ENCODE measurements at places on chromosomes 11 and 22.

DNA sequence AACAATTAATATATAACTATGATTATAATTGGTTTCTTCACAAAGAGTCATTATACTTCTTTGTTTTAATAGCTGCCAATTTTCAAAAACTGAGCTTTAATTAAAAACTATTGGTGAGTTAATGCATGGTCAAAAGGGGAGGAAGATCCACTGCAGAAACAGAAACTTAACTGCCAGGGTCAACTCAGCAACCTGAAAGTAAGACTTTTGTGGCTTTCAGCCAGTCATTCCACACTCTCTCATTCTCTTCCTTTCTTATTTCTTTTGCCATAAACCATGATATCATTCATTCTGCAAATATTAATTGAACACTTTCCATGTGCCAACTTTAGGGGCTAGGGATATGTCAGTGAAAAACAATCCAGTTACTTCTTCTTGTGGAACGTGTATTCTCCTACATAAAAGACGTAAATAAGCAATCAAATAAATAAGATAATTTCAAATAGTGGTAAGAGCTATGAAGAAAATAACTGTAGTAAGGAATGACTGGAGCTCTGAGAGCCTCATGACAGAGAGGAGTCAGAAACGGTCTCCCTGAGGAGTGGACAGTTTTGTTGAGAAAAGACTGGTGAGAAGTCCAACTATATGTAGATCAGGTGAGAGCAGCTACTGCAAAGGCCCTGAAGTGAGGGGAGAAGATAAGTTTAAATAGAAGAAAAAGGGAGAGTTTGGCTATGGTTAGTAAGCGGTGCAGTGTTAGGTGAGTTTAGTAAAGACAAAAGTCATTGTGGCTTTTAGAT, 130.5 kb downstream of the GRIA4 start:
- no peak for DNase-seq

DNA sequence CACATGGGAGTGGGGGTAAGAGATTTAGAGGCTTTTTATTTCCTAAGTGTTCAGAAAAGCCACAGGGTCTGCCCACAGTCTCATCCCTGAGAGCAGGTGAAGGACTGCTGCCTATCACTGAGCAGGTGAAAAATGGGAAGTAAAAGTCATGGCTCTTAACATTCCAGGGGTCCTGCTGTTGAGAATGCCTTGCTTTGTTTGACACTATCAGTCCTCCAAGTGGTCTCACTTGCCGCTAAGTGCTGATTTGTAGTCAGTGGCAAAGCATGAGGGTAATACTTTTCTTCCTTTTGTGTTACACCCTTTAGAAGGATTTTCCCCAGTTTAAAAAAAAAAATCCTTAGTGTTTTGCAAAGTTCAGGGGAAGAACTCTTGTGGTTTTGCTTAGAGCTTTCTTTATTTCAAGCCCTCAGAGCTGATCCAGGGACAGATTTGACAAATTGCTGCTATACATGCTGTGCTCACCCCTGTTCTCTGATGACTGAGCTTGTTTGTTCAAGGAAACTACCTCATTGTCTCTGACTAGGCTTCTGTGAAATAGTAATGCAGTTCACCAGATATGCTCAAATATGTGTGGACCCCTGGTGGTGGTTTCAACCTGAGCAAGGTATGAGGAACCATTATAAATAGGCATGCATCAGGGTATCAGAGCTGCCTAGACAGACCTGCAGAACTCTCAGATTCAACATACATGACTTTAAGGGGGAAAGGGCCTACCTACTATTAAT, 141.0 kb downstream of the ARHGAP42 start:
- DNase-seq = no peak

- no peak for DNase-seq
Measured at GRCh38 chr11:89203814-89204213, 26.1 kb downstream of the TYR start.

DNA sequence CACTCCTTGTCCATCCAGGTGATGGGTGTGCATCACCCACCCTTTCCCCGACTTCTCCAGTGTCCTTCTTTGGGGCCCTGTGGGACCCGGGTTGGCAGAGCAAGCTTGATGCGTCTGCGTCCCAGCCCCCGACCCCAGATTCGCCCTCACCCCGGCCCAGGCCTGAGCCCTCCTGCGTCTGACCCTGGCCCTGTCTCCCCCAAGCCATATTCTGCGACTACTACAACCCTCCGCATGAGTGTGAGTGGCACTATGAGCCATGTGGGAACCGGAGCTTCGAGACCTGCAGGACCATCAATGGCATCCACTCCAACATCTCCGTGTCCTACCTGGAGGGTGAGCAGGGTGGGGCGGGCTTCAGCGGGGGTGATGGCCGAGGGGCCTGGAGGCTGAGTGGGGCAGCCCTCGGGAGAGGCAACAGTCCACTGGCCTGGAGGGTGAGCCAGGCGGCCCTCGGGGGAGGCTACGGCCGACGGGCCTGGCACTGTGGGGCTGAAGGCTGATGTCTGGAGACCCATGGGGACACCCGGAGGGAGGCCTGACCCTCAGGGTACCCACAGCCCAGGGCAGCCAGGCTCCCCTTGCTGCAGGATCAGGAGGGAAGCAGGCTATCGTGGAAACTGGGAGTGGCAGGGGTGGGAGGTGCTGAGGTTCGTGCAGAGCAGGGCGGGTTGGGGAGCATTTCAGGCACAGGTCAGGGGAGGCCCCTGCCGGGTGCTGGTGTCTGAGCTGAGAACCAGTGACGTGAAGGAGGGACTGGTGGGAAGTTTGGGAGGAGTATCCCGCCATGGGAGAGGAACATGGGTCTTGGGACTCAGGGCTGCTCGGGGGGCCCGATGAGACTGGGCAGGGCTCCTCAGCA, 15.3 kb downstream of the MUC2 start:
- no peak for DNase-seq

DNA sequence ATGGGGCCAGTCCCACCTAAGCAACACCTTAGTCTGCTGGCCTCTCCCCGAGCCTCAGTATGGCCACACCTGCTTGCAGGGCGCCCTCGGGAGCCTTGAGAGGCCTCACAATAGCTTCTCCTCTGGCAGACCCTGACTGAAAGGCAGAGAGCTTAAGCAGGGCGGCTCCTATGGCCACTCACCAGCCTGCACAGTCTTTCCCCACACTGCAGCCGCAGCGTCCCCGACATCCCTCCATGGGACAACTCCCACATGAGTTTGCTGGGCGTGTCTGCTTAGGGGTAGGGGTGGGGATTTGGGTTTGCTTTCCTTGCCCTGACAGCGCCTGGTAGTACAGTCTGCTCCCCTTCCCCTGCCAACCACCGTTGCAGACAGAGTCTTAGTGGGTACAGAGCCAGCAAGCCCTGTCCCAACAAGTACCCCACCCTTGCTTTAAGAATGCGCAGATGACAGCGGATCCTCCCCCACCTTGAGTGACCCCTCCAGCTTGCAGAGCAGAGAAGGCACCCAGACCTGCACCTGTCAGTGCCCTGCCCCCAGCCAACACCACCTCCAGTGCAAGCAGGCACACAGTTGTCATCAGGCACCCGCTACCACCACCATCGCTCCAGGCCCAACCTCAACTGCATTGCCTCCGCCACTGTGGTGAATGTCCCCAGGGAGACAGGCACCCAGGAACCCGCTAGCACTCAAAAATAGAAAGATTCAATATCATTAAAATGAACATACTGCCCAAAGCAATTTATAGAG, 413.8 kb upstream of the ARHGAP42 start:
- DNase-seq = no peak

- no peak for DNase-seq
Measured at GRCh38 chr11:13761250-13761649, 92.8 kb downstream of the FAR1 start.

DNA sequence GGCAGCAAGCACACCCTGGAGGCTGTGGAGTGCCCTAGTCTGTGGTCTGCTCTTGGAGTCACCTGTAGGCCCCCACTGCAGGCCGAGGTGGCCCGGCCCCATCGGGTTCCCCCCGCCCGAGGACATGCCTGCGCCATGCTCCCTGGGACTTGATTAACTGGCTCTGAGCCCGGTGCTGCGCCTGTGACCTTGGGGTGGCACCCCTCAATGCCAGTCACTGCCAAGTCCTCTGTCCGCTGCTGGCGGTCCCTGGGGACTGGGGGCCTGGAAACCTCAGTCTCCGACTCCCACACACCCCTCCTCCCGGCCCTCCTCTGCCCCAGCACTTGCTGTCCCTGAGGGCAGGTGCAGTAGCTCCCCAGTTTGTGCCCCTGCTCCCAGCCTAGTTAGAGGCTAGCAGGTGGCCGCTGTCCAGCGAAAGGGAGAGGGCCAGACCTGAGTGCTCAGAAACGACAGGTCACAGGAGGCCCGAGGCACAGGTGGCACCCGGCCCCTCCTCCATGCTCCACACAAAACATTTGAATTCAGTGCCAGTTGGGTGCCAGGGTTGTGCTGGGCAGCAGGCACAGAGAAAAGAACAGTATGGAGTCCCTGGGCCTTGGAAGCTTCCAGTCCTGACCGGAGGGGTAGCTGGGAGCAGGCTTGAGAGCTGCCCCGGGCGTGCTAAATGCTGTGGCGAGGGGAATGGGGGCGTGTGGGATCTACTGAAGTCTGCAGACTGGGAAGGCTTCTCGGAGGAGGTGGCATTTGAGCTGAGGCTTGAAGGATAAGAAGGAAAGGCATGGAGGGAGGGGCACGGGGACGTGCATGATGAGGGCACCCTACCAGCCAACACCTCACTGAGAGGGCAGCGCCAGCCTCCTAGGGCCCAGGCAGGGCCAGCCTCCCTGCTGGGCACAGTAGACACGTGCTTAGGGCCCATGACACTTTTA, 16.4 kb upstream of the FLRT1 start:
- no peak for DNase-seq

- no peak for DNase-seq
Measured at GRCh38 chr11:35166369-35167360, 27.7 kb downstream of the CD44 start.

DNA sequence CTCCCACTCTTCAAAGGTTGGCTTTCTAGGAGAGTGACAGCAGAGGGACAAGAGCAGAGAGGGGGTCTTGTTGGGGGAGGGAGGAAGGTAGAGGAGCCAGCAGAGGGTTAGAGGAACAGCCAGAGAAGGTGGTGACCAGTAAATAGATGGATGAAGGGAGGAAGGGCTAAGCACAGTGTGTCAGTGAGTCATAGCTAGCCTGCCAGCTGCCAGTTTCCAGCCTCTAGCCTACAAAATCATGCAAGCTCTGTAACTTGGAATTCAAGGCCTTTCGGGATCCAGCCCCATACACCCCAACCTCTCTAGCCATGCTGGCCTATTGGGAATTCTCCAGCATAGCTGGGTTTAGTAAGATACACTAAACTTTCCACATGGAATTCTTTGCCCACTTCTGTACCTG, 147.4 kb upstream of the TEAD1 start:
- no peak for DNase-seq

DNA sequence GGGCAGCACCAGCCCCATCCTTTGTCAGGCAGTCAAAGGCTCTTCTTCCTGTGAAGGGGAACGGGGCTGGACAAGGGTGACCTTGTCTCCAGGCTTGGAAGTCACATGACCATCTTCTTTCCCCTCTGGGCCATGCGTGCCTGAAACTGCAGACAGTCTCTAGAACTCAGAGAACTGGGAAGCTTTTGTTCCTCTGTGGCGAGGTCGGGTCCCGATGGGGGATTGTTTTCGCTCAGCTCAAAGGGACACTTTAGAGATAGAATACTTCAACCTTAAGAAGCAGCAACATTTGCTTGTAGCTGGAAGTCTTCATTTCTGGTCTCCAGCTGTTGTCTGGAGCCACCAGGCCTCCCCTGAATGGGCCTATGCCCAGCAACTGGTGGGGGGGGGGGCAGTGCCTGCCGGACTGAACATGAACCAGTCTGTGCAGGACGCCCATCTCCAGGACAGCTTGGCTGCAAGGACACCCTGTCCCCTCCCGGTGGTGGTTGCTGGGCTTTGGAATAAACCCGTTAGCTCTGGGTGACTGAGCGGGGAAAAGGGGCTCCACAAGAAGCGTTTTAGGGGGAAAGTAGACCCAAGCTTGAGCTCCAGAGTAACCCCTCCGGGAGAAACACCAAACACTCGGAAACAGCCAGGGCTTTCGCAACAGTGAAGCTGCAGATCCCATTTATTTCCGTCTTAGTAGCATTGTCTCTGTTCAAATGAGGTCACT, 55.7 kb upstream of the EMID1 start:
- DNase-seq = peak; percentile 59

GRCh38 chr11:29312812-29313211, 704.0 kb downstream of the KCNA4 start:
- no peak for DNase-seq

DNA sequence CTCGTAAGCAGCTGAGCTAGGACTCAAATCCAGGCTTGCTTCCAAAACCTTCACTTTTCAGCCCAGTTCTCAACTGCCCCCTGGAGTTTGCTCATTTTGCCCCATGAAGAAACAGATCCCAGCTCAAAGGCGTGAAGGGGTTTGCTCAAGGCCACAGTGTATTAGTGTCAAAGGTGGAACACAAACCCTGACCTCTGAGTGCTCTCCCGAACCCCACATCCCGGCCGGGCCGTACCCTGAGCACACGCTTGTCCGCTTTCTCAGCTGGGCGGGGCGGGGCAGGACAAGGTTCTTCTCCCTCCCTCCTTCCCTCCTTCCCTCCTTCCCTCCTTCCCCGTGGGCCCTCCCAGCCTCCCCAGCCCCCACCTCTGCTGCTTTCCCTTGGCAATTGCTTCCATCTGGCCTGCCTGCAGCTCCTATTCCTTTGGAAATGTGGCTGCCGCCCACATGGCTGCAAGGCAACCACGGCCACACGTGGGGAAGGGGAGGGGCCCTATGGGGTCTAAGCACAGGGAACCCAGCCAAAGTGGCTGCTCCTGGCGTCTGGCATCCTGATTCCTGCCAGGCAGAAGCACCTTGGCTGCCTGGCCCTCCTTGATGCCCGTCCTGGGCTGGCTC, 4.1 kb downstream of the ST3GAL4 start:
- DNase-seq = no peak

DNA sequence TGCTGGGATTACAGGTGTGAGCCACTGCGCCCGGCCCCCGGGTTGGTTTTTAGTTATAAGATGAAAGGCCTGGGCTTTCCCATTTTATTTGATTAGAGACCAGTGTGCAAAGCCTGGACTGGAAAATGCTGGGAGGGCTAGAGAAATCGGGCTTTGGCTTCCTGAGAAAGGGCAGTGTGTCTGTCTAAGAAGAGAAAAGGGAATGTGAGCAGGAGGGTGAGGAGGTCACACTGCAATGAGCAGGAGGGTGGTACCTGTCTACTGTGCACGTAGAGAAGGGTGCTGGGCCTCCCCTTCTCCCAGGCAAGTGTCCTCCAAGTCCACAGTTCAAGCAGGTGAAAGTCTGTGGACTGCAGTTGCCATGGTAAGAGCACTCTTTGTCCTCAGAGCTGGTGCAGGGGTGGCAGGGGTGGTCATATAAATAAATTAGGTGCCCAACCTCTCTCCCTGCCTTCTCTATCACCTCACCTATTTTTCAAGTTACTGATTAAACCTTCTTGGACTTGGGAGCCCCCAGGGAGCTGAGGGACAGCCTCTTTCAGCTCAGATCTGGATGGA, 30.8 kb downstream of the SLC5A1 start:
- DNase-seq = no peak

DNA sequence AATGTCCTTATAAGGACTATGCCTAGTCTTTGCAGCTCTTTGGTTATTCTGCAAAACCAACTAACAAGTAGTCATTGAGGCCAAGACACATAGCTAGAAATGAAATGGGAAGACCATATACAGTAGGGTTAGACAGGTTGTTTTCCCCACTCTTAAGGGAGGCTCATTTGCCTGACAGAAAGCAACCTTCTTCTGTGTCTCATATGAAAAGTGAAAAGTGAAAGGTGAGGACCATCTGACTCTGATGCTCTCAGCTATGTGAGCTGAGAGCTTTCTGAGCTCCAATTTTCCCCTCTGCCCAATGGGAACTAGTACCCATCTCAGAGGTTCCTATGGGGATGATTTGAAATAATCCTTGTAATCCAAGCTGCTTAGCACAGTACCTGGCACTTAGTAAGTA, 142.0 kb upstream of the BDNF start:
- DNase-seq = no peak

Measured in retina (tissue), 1 donor.